GM12865 (cell line): ENCODE measurements at places on chromosomes 1 and 21.

GRCh38 chr21:46455575-46456385 lies 2.9 kb upstream of the DIP2A start:
- no peak for DNase-seq

- DNase-seq = no peak
Measured at GRCh38 chr1:203507759-203508158, 13.8 kb downstream of the OPTC start.

DNA sequence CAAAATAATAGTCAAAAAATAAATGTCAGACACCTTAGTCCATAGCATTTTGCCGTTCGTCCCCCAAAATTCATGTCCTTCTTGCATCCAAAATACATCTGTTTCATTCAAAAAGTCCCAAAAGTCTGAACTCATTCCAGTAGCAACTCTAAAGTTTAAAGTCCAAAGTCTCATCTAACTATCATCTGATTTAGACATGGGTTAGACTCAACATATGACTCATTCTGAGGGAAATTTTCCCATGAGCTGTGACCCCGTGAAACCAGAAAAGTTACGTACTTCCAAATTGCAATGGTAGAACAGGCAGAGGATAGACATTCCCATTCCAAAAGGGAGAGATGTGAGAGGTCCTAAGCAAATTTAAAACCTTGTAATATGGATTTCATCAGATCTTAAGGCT lies 48.6 kb upstream of the CACHD1 start:
- no peak for DNase-seq

DNA sequence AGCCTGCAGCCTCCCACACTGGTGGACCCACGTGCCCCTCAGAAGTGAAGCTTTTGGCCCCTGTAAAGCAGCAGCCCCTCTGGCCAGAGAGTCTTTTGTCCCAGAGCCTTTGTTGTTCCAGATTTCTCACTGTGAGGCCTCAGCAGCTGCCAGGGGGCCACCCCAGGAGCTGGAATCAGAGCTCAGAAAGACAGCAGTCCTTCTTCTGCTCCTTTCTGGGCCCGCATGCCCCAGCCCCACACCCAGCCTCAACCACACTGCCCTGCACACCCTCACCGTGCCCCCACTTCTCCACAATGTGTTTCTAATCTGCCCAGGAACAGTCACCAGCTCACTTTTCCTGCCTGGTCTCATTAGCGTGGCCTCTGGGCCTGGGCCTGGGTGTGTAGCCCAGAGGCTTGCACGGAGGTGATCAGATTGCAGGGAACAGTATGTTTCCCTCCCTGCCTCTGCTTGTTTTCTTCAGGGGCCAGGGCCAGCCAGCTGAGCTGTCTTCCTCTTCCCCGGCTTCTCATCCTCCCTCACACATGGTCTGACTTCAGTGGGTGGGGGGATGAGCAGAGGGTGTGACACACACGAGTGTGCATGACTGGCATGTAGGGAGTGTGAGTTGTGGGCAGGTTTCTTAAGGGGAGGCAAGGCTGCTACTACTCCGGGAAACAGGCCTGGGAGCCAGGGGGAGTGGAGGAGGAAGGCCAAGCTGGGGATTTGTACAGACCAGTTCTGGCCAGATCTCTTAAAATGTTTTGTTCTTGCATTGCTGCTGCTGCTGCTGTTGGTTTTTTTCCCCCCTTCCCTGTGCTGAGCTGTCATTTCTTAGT lies 82.5 kb upstream of the ZNF648 start:
- DNase-seq = no peak

- no peak for DNase-seq
Measured at GRCh38 chr1:222552882-222553281, 5.0 kb upstream of the HHIPL2 start.

- DNase-seq = no peak
Measured at GRCh38 chr1:155982106-155982505, 3.8 kb upstream of the ARHGEF2 start.

DNA sequence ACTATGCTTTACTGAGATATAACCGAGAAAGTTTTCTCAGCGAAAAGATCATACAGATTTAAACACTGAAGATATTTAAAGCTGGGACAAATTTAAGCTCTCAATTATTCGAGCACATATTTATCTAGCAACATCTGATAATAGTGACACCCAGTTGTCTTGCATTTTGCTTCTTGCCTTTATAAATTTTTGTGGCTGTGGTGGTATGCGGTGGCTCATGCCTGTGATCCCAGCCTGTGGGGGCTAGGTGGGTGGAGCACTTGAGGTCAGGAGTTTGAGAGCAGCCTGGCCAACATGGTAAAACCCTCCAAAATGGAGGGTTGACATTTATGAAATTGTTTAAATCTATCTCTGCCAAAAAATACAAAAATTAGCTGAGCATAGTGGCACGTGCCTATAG lies 312.2 kb downstream of the SPATA17 start:
- DNase-seq = no peak

- peak; percentile 86 for DNase-seq
Measured at GRCh38 chr1:160789702-160790611, 6.0 kb upstream of the LY9 start.

DNA sequence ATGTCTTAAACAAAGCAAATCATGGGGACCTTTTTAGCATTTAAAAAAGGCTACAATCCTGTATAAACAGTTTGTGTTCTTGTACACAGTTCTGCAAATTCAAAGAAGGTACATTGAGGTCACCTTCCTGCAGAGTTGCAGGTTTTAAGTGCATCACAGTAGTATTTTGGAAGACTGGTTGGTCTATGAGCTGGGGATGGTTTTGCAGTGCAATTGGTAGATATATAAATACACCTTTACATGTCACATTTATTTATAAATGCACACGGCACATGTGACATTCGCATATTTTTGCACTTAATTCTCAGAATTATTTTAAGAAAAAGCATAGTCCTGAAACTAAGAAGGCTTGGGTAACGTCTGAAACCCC lies 599 bp upstream of the ITPKB start:
- no peak for DNase-seq

DNA sequence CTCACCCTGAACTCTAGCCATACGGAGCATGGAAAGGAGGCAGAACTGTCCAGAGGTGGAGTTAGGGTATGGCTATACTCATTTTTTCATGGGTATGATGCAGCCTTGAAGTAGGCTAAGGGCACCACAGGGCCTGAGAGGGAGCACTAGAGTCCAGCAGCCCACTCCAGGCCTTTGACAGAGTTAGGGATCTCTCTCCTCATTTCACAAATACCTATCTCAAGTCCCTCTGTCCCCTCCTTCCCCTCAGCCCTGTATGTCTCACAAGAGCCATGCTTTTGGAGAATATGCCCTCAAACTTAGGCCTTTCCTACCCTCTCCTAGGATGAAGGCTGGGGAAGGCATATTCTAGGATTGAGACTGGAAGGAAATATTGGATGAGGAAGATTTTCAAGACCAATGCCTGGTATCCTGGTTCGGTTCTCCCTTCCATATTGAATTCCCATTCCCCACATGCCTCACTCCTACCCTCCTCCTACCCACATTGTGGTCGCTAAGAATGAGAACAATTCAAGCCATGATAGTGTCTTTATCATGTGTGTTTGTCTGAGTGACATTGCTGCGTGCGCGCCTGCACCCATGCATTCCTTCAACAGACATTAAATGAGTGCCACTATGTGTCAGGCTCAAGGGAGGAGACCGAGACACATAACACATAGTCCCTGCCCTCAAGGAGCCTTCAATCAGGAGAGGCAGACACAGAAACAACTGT lies 2.6 kb upstream of the NECTIN4 start:
- DNase-seq = no peak

- no peak for DNase-seq
Measured at GRCh38 chr1:167518331-167518700, at the start of gene CD247. Gene CD247, minus strand, starts transcription at chr1:167518529. Its CDS starts 64 bp downstream, at chr1:167518465.

- no peak for DNase-seq
Measured at GRCh38 chr1:54305906-54306514, 100.2 kb downstream of the SSBP3 start.

- DNase-seq = no peak
Measured at GRCh38 chr1:48695161-48695560, 81.5 kb downstream of the BEND5 start.

GRCh38 chr1:100485855-100486258 lies 52.1 kb upstream of the GPR88 start:
- no peak for DNase-seq

- no peak for DNase-seq
Measured at GRCh38 chr1:56032096-56032676, 547.2 kb downstream of the PLPP3 start.

DNA sequence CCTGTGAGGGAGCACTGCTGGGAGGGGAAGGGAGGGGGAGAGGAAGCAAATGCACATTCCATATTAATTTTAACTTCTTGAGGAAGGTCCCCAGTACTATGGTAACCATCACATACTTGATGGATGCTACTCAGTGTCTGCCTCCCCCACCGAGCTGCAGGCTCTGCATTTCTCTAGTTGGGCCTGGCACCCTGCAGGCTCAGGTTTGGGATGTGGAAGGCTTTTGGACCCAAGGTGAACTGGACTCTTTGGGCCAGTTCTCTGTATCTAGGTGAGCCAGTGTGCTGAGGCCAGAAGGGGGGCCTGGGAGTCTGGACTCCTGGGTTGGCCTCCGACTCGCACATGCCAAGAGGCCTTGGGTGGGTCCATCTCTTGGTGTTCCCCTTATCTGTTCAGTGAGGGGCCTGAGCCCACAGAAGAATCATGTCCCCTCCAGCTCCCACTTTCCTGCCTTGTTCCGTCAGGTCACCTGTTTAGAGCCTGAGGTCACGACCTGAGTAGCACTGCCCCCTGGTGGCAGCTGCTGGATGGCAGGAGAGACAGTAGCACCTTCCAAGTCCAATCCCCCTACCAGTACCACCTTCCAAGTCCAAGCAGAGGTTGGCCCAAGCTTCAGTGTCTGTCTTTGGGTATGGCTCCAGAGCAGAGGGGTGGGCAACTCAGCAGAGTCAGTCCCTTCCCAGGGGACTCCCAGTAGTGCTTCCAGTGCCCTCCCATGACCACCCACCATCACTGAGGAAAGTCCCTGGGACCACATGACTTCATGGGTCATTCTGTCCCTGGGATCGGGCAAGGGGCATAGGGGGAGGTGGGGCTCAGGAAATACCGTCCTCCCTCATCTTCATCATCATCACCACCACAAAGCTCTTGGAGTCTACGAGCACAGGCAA lies 241.8 kb downstream of the TRABD2B start:
- peak; percentile 70 for DNase-seq

DNA sequence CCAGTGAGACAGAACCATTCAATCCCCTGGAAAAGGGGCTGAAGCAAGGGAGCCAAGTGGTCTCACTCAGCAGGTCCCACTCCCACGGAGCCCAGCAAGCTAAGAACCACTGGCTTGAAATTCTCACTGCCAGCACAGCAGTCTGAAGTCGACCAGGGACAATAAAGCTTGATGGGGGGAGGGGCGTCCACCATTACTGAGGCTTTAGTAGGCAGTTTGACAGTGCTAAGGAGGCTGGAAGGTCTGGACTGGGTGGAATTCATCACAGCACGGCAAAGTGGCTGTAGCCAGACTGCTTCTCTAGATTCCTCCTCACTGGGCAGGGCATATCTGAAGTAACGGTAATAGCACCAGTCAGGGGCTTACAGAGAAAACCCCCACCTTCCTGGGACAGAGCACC lies 105.4 kb upstream of the GORAB start:
- no peak for DNase-seq

GRCh38 chr1:193431265-193431977 lies 245.0 kb upstream of the B3GALT2 start:
- DNase-seq = no peak

DNA sequence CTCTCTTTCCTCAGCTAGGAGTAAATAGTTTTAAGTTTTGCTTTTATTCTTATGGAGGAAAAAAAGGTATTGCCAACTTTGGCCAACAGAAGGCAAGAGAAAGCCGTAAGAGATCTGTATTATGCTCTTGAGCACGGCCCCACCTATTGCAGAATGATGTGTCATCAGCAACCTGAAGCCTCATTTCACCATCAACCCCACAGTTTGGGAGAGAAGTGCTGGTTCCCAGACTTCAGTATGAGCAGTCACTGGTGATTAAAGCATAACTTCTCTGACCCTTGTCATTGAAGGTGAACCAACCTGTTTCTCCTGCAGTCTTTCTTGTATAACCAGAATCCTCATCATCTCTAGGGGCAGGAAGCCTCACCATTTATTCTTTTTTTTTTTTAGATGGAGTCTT lies 100.2 kb downstream of the SIPA1L2 start:
- no peak for DNase-seq

DNA sequence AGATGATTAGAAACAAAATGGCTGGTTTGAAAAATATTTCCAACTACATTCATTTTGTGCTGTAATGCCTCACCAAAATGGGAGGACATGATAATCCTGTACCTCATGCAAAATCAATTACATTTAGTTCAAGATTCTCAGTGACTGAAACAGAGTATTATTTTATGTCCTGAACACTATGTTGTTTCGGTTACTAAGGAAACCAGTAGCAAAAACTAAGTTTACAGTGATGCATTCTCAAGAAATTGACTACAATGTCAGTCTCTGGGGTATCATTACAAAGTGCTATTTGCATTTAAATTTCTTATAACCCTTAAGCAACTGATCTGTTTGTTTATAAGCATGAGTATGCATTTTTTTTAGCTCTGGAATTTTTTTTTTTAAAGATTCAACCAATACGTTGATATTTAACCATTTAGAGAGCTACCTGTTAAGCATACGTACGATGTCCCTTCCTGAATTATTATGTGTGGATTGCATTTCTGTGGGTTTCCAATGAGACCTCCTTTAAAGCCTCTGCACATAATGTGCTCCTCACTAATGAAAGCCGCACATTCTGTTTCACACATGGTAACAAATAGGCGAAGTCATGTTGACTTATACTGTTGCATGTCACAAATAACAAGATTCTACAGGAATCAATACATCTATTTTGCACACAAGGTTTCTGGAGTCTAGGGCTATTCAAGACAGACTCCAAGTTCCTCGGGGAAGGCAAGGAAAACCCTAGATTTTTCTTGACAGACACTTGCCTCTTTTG lies 1035.7 kb downstream of the ADGRL2 start:
- no peak for DNase-seq

- no peak for DNase-seq
Measured at GRCh38 chr1:158148468-158148867, 32.2 kb upstream of the CD1D start.

- DNase-seq = no peak
Measured at GRCh38 chr1:207828046-207828445, 76.2 kb downstream of the CD46 start.

- no peak for DNase-seq
Measured at GRCh38 chr1:34917017-34917416, 12.4 kb downstream of the DLGAP3 start.

DNA sequence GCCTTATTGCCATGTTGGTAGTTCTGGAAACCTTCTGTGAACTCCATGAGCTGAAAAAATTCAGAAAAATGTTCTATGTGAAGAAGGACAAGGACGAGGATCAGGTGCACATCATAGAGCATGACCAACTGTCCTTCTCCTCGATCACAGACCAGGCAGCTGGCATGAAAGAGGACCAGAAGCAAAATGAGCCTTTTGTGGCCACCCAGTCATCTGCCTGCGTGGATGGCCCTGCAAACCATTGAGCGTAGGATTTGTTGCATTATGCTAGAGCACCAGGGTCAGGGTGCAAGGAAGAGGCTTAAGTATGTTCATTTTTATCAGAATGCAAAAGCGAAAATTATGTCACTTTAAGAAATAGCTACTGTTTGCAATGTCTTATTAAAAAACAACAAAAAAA lies 57.4 kb downstream of the KCNK1 start:
- no peak for DNase-seq

GRCh38 chr21:19124691-19125090 lies 721.1 kb upstream of the TMPRSS15 start:
- DNase-seq = no peak

- no peak for DNase-seq
Measured at GRCh38 chr1:90501281-90501680, 215.8 kb downstream of the BARHL2 start.
